Globus pallidus (tissue), 1 donor: ENCODE measurements at places on chromosomes 4 and X.

- DNase-seq = no peak
Measured at GRCh38 chr4:35164063-35164462, 1080.3 kb downstream of the ARAP2 start.

DNA sequence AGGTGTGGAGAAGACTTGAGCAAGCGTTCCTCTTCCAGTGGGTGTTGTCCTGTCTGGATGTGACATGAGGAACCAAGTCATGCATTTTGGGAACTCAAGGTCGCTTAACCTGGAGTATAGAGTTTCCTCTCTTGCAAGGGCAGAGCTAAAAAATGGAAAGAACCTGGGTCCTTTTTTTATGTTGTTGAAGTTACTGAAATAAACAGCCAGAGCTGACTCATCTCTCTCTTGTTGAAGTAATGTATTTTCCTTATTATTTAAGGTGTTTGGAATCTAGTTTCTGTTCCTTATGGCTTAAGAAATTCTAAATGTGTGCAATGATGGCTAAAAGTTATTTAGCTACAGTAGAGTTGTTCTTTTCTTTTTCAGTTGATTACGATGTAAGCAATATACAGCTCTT is 314.5 kb downstream of the CAMK2D start:
- DNase-seq = no peak

DNA sequence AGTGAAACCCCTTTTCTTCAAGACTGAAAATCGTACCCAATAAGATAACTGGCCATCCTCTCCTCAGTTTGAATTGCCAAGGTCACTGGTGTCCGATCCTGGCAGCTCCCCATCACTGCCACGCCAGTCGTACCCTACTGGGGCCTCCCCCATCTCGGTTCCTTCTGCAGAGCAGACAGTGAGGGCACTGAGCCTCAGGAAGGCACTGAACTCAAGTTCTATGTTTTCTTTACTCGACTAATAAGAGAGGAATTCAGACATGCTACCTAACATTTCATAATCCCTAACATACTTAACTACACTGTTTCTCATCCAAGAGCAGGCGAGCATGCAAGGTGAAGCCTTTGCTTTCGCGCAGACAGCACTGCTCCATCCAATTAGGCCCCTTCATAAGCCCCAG is 23.4 kb downstream of the ZFYVE28 start:
- DNase-seq = no peak

GRCh38 chr4:108160741-108161352 is 7.9 kb downstream of the LEF1 start:
- DNase-seq = no peak

GRCh38 chr4:141761926-141762325 is 125.5 kb downstream of the IL15 start:
- DNase-seq = no peak
